ENCODE measurements at places on chromosomes 6 and 20.

DNA sequence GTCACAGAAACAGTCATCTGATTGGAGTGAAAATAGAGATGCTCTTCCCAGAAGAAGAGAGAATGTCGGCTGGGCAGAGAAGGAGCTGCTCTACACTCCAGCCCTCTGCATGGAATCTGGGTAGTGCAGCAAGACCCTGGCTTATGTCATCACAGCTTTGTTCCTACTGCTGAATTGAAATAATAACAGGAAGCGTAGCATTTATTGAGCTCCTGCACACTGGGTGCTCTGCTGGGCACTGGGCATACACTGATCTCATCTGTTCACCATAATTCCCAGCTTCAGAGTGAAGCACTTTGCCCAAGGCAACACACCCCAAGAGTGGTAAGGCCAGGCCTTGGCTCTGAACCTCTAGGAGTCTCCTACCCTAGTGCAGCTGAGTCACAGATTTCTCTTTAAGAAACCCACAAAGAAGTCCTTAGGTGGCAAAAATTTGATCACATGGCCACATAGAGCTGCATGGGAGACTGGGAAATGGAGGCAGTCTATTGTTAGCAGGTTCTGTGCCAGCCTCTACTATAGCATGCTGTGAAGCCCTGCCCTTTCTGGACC is 3.9 kb upstream of the SDCBP2 start:
- no peak for DNase-seq

- no peak for DNase-seq
Measured at GRCh38 chr6:44228433-44228832, 5.0 kb downstream of the SLC29A1 start.

DNA sequence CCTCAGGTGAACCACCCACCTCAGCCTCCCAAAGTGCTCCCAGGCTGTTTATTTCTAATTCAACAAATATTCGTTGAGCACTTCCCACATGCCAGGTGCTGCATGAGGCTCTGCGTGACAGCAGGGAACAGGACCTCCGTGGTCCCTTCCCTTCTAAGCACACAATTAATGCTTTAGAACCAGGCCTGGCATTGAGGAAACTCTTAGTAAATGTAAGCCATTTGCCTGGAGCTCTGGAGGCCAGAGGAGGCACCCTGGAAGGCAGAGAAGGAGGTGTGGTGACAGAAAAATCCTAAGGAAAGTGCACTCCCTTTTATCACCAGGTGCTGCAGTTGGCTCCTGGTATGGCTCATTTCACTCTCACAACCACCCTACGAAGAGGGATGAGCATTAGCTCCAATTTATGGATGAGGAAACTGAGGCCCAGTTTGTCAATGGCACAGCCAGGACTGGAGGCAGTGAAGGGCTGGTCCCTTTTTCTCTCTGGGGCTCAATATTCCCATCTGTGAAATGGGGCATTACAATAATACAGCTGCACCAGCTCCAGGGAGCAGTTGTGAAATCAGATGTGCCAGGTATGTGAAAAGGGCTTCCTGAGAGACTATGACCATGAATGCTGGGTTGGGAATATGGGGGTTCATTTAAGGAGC is 8.1 kb upstream of the ID1 start:
- DNase-seq: no peak

- no peak for DNase-seq
Measured at GRCh38 chr6:157557559-157557958, 176.6 kb downstream of the ZDHHC14 start.

GRCh38 chr6:166664135-166664534 is 37.1 kb upstream of the RPS6KA2 start:
- no peak for DNase-seq

DNA sequence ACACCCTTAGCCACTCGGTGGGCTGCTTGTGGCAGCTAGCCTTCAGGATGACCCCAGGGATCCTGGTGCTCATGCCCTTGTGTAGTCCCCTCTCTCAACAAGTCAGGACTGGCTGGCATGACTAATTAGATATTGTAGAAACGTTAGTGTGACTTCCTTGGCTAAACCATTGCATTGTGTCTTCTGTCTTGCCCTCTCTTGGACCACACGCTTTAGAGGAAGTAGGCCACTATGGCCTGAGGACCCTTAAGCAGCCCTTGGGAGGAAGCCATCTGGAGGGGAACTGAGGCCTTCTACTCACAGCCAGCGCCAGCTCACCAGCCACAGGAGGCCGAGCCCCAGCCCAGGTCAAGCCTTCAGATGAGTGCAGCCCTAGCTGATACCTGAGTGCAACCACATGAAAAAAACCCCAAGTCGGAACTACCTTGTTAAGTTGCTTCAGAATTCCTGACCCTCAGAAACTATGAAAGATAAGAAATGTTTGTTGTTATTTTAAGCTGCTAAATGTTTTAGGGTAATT is 10.1 kb downstream of the ANGPT4 start:
- no peak for DNase-seq

GRCh38 chr6:145139140-145139850 is 596.0 kb downstream of the EPM2A start:
- peak; percentile 66 for DNase-seq

DNA sequence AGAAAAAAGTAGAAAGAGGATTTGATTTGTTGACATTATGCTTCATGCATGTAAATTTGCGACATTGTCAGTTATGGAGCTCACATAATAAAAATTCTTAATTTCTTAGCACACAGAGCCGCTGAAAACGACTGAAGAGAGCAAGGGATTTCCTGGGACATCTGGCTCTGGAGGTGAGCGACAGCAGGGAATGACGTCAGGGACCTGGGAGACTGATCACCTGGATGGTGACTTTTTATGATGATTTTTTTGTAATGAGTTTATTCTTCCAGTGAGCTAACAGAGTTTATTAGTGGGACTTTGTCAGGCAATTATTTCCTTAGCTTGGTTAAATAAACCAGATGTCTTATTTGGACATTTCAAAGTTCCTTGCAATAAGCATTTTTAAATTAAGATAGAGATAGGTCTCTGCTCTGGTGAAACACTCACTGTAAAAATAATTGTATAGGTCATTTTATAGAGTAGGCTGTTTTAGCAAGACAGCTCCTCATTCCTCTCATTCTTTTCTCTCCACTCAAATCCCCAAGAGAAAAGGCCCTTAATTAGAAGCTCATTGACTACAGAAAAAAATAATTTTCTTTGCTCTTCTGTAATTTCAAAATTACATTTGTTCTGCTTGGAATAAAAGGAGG is 19.4 kb downstream of the TMEM200A start:
- DNase-seq: peak; percentile 18

- DNase-seq: peak; percentile 44
Measured at GRCh38 chr6:105431226-105431625, 28.3 kb upstream of the PREP start.
